ENCODE measurements at places on chromosomes 5 and 9.

GRCh38 chr5:99646011-99646647 lies 717.3 kb upstream of the CHD1 start:
- no peaks in the 10 kb centered on the region for H3K27me3 ChIP-seq
- no peaks in the 10 kb centered on the region for H3K36me3 ChIP-seq
- H3K4me1 ChIP-seq: no peaks in the 10 kb centered on the region
- no peak for DNase-seq
- no peak overlapping the region for H3K27ac ChIP-seq

DNA sequence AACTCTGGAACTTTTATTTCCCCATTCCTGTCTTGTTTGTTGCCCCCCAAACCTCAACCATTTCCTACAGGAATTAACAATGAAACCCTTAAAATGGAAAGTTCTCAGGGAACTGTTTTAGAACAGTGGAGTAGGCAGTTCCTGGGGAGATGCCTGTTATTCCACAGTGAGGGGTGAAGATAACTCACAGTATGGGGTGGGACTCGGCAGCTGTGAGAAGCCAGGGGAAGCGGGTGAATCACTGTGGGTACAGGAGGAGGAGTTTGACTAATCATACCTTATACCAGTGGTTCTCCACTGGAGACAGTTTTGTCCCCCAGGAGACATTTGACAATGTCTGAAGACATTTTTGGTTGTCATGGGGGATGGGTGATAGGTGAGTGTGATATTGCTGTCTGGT lies 36.9 kb upstream of the GLRA1 start:
- no peak overlapping the region for H3K4me3 ChIP-seq
- H3K36me3 ChIP-seq: no peaks in the 10 kb centered on the region
- H3K27ac ChIP-seq: no peak overlapping the region
- peaks cover 18% of the 10 kb centered on the region for H3K4me1 ChIP-seq

DNA sequence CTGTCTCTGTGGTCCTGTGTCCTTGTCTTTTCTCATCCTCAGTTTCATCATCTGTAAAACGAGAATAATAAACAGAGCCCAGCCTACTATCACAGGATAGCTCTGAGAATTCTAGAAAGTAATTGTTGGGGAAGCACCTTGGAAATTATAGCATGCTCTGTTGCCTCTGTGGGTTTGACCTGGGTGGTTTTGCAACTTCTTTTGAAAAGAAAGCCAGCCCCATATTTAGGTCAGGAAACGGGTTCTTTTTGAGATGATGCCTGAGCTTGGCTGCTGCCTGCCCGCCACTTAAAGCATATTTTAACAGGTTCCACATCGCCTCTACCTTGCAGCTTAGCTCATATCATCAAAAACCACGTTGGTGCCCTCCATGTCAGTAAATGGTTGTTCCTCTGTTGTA lies 111.1 kb downstream of the TLR4 start:
- peak; percentile 1 for DNase-seq
- H3K4me3 ChIP-seq: no peak overlapping the region
- H3K27ac ChIP-seq: peak overlapping the region; percentile 11
- peaks cover 8% of the 10 kb centered on the region for H3K4me1 ChIP-seq

GRCh38 chr9:85377731-85378289 lies 363.9 kb downstream of the AGTPBP1 start:
- no peaks in the 10 kb centered on the region for H3K36me3 ChIP-seq

GRCh38 chr9:69130456-69131441 lies 43.3 kb upstream of the TJP2 start:
- H3K27ac ChIP-seq: no peak overlapping the region
- peaks cover 10% of the 10 kb centered on the region for H3K27me3 ChIP-seq
- no peak for DNase-seq
- H3K36me3 ChIP-seq: no peaks in the 10 kb centered on the region
- H3K4me3 ChIP-seq: no peak overlapping the region

DNA sequence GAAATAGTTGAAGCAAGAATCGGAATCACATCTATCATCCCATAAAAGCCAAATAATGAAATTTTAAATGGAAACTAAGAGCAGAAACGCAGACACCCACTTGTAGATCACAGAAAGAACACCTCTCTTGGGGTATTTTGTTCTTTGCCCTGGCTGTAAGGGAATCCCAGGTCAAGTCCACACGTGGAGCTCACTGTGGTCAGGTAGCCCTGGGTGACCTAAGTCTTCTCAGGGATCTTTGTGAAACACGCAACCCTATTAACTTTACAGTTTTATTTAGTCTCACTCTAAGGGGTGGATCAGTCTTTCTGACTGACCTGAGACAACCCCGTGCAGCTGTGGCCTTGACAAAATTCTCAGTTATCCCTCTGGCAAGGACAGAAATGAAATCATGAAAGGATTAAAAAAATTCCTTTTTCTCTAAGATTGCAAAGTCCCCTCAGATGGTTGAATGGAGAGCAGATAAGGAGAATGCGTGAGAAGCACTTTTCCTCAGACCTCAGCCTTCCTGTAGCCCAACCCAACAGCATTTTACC lies 111.6 kb downstream of the NREP start:
- H3K36me3 ChIP-seq: no peaks in the 10 kb centered on the region
- H3K4me3 ChIP-seq: no peak overlapping the region
- H3K27me3 ChIP-seq: peaks cover 2% of the 10 kb centered on the region
- no peak overlapping the region for H3K27ac ChIP-seq
- no peaks in the 10 kb centered on the region for H3K4me1 ChIP-seq

DNA sequence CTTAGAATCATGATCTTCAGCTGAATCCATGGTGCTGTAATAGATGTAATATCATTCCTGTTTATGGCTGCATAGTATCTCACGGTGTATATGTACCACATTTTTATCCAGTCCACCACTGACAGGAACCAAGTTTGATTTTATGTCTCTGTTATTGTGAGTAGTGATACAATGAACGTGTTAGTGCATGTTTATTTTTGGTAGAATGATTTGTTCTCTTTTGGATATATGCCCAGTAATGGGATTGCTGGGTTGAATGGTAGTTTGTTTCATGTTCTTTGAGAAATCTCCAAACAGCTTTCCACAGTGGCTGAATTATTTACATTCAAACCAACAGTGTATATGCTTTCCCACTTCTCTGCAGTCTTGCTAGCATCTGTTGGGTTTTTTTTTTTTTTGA lies 175.1 kb upstream of the CDH10 start:
- H3K27me3 ChIP-seq: no peaks in the 10 kb centered on the region
- no peak for DNase-seq
- H3K36me3 ChIP-seq: no peaks in the 10 kb centered on the region
- no peak overlapping the region for H3K4me3 ChIP-seq
- no peak overlapping the region for H3K27ac ChIP-seq

DNA sequence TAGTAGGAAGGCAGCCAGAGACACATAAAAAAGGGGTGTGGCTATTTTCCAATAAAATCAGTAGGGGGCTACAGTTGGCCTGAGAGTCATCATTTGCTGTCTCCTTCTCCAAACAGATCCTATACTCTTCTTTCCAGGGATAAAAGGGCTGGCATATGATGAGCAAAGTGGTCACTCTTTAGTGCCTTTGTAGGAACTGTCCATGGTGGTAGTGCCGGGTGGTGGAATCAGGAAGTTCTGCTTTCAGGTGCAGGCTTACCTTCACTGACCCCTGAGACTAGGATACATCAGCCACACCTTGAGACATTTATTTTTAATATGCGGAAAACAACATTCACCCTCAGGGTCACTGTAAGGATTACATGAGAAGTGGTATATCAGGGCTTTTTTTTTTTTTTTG lies 80.8 kb downstream of the ASTN2 start:
- no peaks in the 10 kb centered on the region for H3K36me3 ChIP-seq
- H3K27me3 ChIP-seq: no peaks in the 10 kb centered on the region
- DNase-seq: no peak
- H3K4me1 ChIP-seq: no peaks in the 10 kb centered on the region
- H3K4me3 ChIP-seq: no peak overlapping the region

DNA sequence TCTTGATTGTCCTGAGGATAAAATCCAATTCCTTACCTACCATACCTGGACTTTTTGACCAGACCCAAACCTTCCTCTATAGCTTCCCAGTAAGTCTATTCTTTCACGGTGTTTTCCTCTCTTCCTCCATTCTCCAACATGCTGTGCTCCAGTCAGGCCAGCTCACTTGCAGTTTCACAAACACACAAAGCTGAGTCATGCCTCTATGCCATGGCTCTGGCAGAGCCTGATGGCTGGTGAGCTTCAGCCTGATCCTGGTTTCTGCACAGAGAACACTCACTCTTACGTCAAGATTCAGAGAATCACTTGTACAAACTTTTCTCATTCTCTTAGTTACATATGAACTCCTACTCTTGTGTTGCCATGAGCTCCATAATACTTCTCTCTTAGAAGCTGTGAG lies 27.7 kb upstream of the PAX5 start:
- no peak overlapping the region for H3K4me3 ChIP-seq
- H3K27ac ChIP-seq: no peak overlapping the region
- peaks cover 78% of the 10 kb centered on the region for H3K27me3 ChIP-seq
- no peak for DNase-seq
- H3K36me3 ChIP-seq: peaks cover 3% of the 10 kb centered on the region

GRCh38 chr5:16531063-16531648 lies 65.6 kb upstream of the ZNF622 start:
- no peak for DNase-seq
- H3K36me3 ChIP-seq: no peaks in the 10 kb centered on the region
- no peak overlapping the region for H3K4me3 ChIP-seq
- H3K27me3 ChIP-seq: no peaks in the 10 kb centered on the region
- H3K27ac ChIP-seq: no peak overlapping the region
- peaks cover 5% of the 10 kb centered on the region for H3K4me1 ChIP-seq

- no peak for DNase-seq
- H3K4me3 ChIP-seq: no peak overlapping the region
- H3K36me3 ChIP-seq: no peaks in the 10 kb centered on the region
- H3K27me3 ChIP-seq: no peaks in the 10 kb centered on the region
These were observed 217.5 kb downstream of the CDK5RAP2 start for GRCh38 chr9:120362446-120362845.

DNA sequence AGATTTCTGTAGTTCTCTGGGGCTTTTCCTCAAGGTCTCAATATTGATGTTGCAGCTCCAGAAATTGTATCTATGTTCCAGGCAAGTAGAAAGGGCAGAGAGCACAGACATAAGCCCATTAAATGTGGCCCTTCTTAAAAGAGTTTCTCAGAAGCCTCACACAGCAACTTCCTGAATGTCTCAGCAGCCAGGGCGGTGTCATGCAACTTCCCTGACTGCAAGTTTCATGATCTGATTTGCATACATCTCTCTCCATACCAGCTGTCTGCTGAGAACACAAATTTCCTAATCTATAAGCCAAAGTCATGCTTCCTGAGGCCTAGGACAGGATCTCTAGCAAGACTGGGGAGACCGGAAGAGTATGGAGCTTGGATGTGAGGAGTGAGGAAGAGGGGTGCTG lies 13.0 kb downstream of the RGS7BP start:
- H3K4me1 ChIP-seq: no peaks in the 10 kb centered on the region
- H3K4me3 ChIP-seq: no peak overlapping the region
- H3K36me3 ChIP-seq: peaks cover 3% of the 10 kb centered on the region
- H3K27ac ChIP-seq: no peak overlapping the region
